Endothelial cell (in vitro differentiated cells): ENCODE measurements at places on chromosomes 12 and 14. TPM values are rescaled to one million over a fixed set of nuclear protein-coding genes. Genes with fewer than 3 reads are reported as not detected.

CABP1 gene
- total RNA-seq = not detected

SLC25A47 gene
- not detected for total RNA-seq

PTPRB gene
- total RNA-seq = 162 TPM

CD27 gene
- total RNA-seq = not detected

EID3 gene
- total RNA-seq = 2.2 TPM

KRT6A gene
- total RNA-seq = not detected

PRPF39 gene
- 47.8 TPM for total RNA-seq

TSPAN19 gene
- total RNA-seq = 0.59 TPM

BCL7A gene
- total RNA-seq = 6.2 TPM

GRCh38 chr12:51915951-51916350, 8.6 kb downstream of the ACVRL1 start:
- no peak overlapping the region for H3K4me3 ChIP-seq
- H3K27me3 ChIP-seq = peaks cover 29% of the 10 kb centered on the region
- DNase-seq = no peak
- H3K4me1 ChIP-seq = peaks cover 56% of the 10 kb centered on the region
- peaks cover 54% of the 10 kb centered on the region for H3K36me3 ChIP-seq

- no peak overlapping the region for H3K27ac ChIP-seq
- no peak for DNase-seq
- H3K27me3 ChIP-seq = peaks cover 6% of the 10 kb centered on the region
- no peak overlapping the region for H3K4me3 ChIP-seq
- peaks cover 4% of the 10 kb centered on the region for H3K36me3 ChIP-seq
- H3K4me1 ChIP-seq = no peaks in the 10 kb centered on the region
Observed at GRCh38 chr12:104357421-104357952, 53.9 kb downstream of the EID3 start.

DNA sequence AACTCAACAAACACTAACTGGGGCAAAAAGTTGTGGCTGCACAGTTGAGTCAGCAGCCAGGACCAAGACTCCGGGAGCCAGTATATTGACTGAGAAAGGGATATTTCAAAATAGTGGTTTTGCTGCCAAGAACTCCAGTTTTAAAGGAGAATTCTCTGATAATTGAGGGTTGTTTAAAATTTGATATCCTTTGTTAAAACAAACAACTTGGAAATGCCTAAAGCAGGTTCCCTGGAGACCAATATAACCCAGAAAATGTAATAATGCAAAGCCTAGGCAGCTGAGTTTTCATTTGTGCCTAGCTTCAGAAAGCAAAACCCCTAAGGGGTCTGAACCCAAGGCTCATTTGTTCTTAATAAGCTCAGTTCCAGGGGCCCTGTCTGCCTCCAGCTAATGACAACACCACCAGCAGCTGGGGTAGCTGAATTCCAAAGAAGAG, 311.7 kb upstream of the CCDC196 start:
- H3K27ac ChIP-seq = no peak overlapping the region
- H3K36me3 ChIP-seq = peaks cover 4% of the 10 kb centered on the region
- H3K4me1 ChIP-seq = no peaks in the 10 kb centered on the region
- H3K4me3 ChIP-seq = no peak overlapping the region
- peaks cover 2% of the 10 kb centered on the region for H3K27me3 ChIP-seq

DNA sequence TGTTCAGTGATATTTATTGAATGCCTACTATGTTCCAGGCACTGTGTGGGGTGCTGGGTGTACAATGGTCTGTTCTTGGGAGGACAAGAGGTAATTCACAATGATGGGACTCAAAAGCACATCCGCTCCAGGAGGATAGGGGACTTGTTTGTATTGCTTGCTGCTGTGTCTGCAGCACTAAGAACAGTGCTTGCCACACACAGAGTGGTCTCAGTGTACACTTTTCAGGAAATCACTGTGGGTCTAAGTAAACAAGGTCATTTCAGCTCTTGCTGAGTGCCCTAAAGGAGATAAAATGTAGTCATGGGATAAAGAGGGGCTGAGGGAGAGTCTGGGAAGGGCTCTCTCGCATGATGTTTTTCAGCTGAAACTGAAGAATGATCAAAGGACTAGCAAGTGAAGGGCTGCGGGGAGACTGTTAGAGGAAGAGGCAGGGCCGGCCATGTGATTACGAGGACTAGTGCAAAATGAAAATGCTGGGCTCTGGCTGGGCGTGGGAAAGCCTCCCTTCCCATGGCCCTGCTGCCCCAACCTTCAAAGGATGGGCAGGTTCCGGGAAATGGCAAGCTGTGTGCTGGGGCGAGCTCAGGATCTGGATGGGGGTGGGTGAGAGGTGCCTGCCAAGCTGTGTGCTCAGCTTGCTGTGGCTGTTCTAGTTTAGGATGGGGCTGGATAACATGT, 39.1 kb downstream of the ADCK1 start:
- no peak for DNase-seq
- peak overlapping the region; percentile 5 for H3K4me3 ChIP-seq
- H3K27me3 ChIP-seq = peaks cover 6% of the 10 kb centered on the region
- peaks cover 8% of the 10 kb centered on the region for H3K4me1 ChIP-seq

DNA sequence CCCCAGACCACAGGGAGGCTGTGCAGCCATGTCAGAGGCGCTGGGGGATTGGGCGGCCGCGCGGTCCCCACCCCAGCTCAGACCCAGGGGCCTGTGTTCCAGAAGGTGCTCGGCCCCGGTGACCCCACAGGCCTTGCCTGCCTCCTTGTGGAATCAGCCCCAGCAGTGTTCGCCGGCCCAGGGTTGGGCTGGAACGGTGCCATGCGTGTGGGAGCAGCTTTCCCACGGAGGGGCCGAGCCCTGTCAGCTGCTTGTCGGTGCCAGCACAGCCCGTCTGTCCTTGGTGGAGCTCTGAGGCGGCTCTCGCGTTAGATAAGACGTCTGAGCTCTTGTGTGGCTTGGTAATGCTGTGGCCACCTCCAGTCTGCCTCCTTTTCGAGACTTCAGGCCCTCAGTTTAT, 8.5 kb downstream of the ZFYVE21 start:
- no peak overlapping the region for H3K4me3 ChIP-seq
- no peak for DNase-seq
- H3K27ac ChIP-seq = no peak overlapping the region

GRCh38 chr14:79631276-79631675, 580.0 kb downstream of the DIO2 start:
- H3K27me3 ChIP-seq = no peaks in the 10 kb centered on the region
- H3K36me3 ChIP-seq = no peaks in the 10 kb centered on the region
- no peaks in the 10 kb centered on the region for H3K4me1 ChIP-seq
- no peak overlapping the region for H3K27ac ChIP-seq
- no peak overlapping the region for H3K4me3 ChIP-seq

GRCh38 chr12:51238037-51238509, 553 bp upstream of the DAZAP2 start:
- H3K27ac ChIP-seq = peak overlapping the region; percentile 98
- peaks cover 13% of the 10 kb centered on the region for H3K27me3 ChIP-seq
- H3K4me1 ChIP-seq = peaks cover 33% of the 10 kb centered on the region

GRCh38 chr12:114123108-114123507, 157.0 kb upstream of the RBM19 start:
- no peak overlapping the region for H3K27ac ChIP-seq
- DNase-seq = no peak
- H3K4me3 ChIP-seq = no peak overlapping the region
- no peaks in the 10 kb centered on the region for H3K4me1 ChIP-seq

DNA sequence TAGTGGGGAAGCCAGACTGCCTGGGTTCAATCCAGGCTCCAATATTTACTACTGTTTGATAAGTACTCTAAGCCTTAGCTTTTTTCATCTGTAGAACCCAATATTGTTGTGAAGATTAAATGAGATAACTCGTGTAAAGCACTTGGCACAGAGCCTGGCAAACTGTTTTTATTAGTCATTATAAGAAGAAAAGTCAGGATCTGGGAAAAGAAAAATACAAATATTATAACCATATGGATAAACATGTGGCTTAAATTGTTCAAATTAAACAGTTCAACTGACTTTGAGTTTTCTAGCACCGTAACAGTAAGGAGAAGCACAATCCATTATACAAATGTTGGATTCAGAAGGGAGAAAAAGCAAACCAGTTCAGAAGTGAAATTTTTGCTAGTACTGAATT, 22.0 kb upstream of the CDK17 start:
- DNase-seq = no peak
- H3K27me3 ChIP-seq = no peaks in the 10 kb centered on the region
- H3K4me3 ChIP-seq = no peak overlapping the region
- peaks cover 3% of the 10 kb centered on the region for H3K4me1 ChIP-seq

- DNase-seq = peak; percentile 56
- peaks cover 11% of the 10 kb centered on the region for H3K27me3 ChIP-seq
- peaks cover 31% of the 10 kb centered on the region for H3K4me1 ChIP-seq
- no peak overlapping the region for H3K4me3 ChIP-seq
- H3K36me3 ChIP-seq = peaks cover 8% of the 10 kb centered on the region
Observed at GRCh38 chr14:91417983-91418386, 365 bp upstream of the CCDC88C start.

GRCh38 chr12:20211981-20212421, 156.3 kb upstream of the PDE3A start:
- peaks cover 12% of the 10 kb centered on the region for H3K4me1 ChIP-seq
- no peaks in the 10 kb centered on the region for H3K36me3 ChIP-seq
- no peak overlapping the region for H3K4me3 ChIP-seq
- H3K27me3 ChIP-seq = no peaks in the 10 kb centered on the region

DNA sequence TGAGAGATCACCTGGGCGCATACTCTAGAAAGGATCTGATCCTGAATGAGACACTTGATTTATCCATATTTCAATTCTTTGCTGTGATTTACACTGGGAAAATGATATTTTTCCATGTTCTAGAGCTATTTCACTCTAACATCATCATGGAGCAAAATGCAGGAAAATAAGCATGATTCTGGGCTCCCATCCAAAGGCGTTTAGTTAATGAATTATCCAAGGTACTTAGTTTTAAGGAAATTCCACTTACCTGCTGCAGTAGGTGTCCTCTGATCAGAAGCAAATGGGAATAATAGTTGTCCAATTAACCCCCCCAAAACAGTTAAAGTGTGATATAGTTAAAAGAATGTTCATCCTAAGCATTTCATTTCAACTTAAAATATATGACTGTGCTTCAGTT, 204.5 kb upstream of the PRKD1 start:
- DNase-seq = no peak
- no peaks in the 10 kb centered on the region for H3K27me3 ChIP-seq
- H3K27ac ChIP-seq = no peak overlapping the region
- H3K4me3 ChIP-seq = no peak overlapping the region

- peaks cover 18% of the 10 kb centered on the region for H3K36me3 ChIP-seq
- no peaks in the 10 kb centered on the region for H3K4me1 ChIP-seq
- no peak overlapping the region for H3K27ac ChIP-seq
- H3K27me3 ChIP-seq = peaks cover 2% of the 10 kb centered on the region
- DNase-seq = no peak
Observed at GRCh38 chr14:72962829-72963312, 36.6 kb downstream of the DCAF4 start.
